Activated T-helper 1 cell treated with anti-CD3 and anti-CD28 coated beads, Interleukin-12 subunit alpha, Interleukin-12 subunit beta, Interleukin-2, Interleukin-4 antibody, amounts not matched to agents 30 ng/mL and 10 ng/mL and 1 ng/mL, durations not matched to agents 14 hours and 24 hours and 36 hours (primary cell): ENCODE measurements at places on chromosomes 6 and 20. TPM values are rescaled to one million over a fixed set of nuclear protein-coding genes. Genes with fewer than 3 reads are reported as not detected.

ZNF831 gene
- 3.4 and 3.6 TPM in 2 replicates for total RNA-seq

NHSL1 gene
- 0.49 and 0.86 TPM in 2 replicates for total RNA-seq

- H3K27ac ChIP-seq = no peak overlapping the region
- peaks cover 10% of the 10 kb centered on the region for H3K27me3 ChIP-seq
- no peak for DNase-seq
- no peaks in the 10 kb centered on the region for H3K4me1 ChIP-seq
- H3K4me3 ChIP-seq = no peak overlapping the region
Measured at GRCh38 chr20:52289956-52290565, 98.5 kb upstream of the ZFP64 start.

STXBP5 gene
- 29.5 and 31.9 TPM in 2 replicates for total RNA-seq

DNA sequence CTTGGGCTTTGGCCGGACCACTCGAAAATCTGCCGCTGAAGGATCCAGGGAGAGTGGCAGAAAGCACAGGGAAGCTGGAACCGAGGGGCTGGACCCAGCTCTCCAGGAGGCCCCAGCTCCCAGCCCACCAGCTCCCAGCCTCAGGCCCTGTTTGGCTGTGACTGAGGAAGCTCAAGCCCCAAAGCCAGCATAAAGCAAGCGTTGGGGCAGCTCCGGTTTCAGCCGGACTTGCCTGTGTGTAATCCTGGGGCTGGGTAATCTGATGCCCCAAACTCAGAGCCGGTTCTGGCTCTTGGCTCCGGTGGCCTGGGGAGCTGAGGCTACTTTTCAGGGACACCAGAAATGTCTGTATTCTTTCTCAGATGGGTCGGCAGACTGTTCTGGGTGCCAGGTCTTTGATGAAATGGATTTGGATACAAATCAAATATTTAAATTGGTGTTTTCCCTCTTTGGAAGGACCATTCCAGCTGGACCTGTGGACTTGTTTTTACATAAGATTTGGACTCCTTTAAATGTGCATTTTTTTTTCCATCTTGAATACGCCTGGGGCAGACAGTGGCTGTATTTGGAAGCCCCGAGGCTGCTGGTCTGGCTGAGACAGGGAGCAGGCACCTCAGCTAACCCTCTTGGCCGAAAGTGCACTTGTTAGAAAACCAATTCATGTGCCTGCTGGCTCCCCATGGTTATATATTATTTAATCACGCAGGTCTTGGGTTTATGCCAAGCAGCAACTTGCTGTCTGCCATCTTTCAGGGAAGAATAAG is 29.7 kb downstream of the RPP40 start:
- H3K27me3 ChIP-seq = peaks cover 2% of the 10 kb centered on the region
- DNase-seq = no peak
- H3K27ac ChIP-seq = no peak overlapping the region
- H3K4me3 ChIP-seq = no peak overlapping the region
- H3K4me1 ChIP-seq = no peaks in the 10 kb centered on the region

GRCh38 chr6:157822245-157823000 is 623 bp upstream of the SNX9 start:
- DNase-seq = no peak
- H3K4me3 ChIP-seq = peak overlapping the region; percentile 64
- H3K27ac ChIP-seq = peak overlapping the region; percentile 74
- H3K27me3 ChIP-seq = peaks cover 43% of the 10 kb centered on the region
- peaks cover 8% of the 10 kb centered on the region for H3K36me3 ChIP-seq
- peaks cover 48% of the 10 kb centered on the region for H3K4me1 ChIP-seq

GRCh38 chr6:110951008-110951407 is 7.5 kb upstream of the GTF3C6 start:
- H3K36me3 ChIP-seq = no peaks in the 10 kb centered on the region
- no peak for DNase-seq
- H3K27ac ChIP-seq = no peak overlapping the region
- peaks cover 2% of the 10 kb centered on the region for H3K27me3 ChIP-seq
- no peak overlapping the region for H3K4me3 ChIP-seq

IYD gene
- total RNA-seq = not detected in 2 replicates

DNA sequence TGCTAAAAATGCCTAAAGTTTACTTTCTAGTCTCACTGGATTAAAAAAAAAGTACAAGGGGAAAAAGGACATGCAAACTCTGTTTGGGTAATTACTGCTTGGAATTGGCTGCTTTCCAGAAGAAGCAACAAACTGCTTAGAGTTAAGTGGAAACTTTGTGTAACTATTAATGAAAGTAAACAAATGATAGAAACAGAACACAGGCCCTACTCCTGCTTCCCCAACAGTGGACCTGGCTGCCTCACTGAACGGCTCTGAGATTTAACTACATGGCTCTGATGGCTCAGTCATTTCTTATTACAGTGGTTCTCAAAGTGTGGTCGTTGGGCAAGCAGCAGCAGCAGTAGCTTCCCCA is 108.5 kb downstream of the MAN1A1 start:
- H3K4me3 ChIP-seq = no peak overlapping the region
- H3K27ac ChIP-seq = no peak overlapping the region
- H3K36me3 ChIP-seq = peaks cover 21% of the 10 kb centered on the region
- H3K4me1 ChIP-seq = no peaks in the 10 kb centered on the region
- DNase-seq = no peak

FAXC gene
- total RNA-seq = not detected in 2 replicates

SRMS gene
- not detected in 2 replicates for total RNA-seq

GRCh38 chr20:50541606-50542041 is 31.4 kb downstream of the PTPN1 start:
- peak overlapping the region; percentile 42 for H3K27ac ChIP-seq
- H3K27me3 ChIP-seq = no peaks in the 10 kb centered on the region
- no peak overlapping the region for H3K4me3 ChIP-seq
- no peak for DNase-seq
- H3K36me3 ChIP-seq = peaks cover 35% of the 10 kb centered on the region

GRCh38 chr6:56244089-56244488 is 3.3 kb downstream of the COL21A1 start:
- peaks cover 6% of the 10 kb centered on the region for H3K27me3 ChIP-seq
- no peaks in the 10 kb centered on the region for H3K4me1 ChIP-seq
- no peak overlapping the region for H3K4me3 ChIP-seq
- no peaks in the 10 kb centered on the region for H3K36me3 ChIP-seq
- DNase-seq = no peak

GRCh38 chr6:142857233-142857761 is 87.7 kb downstream of the HIVEP2 start:
- peaks cover 26% of the 10 kb centered on the region for H3K36me3 ChIP-seq
- H3K27me3 ChIP-seq = no peaks in the 10 kb centered on the region
- H3K27ac ChIP-seq = peak overlapping the region; percentile 95
- peak overlapping the region; percentile 80 for H3K4me3 ChIP-seq
- DNase-seq = no peak
- peaks cover 81% of the 10 kb centered on the region for H3K4me1 ChIP-seq
